ENCODE measurements at places on chromosomes 7 and 10.

DNA sequence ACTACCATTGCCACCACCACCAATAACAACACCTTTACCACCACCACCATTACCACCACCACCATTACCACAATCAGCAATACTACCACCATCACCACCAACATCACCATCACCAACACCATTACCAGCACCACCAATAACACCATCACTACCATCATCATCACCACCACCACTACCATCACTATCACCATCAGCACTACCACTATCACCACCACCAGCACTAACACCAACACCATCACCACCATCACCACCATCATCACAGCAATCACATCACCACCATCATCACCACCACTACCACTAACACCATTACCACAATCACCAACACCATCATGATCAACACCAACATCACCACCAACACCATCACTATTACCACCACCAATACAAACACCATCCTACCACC is 249.5 kb downstream of the GRID1 start:
- no peak for DNase-seq

DNA sequence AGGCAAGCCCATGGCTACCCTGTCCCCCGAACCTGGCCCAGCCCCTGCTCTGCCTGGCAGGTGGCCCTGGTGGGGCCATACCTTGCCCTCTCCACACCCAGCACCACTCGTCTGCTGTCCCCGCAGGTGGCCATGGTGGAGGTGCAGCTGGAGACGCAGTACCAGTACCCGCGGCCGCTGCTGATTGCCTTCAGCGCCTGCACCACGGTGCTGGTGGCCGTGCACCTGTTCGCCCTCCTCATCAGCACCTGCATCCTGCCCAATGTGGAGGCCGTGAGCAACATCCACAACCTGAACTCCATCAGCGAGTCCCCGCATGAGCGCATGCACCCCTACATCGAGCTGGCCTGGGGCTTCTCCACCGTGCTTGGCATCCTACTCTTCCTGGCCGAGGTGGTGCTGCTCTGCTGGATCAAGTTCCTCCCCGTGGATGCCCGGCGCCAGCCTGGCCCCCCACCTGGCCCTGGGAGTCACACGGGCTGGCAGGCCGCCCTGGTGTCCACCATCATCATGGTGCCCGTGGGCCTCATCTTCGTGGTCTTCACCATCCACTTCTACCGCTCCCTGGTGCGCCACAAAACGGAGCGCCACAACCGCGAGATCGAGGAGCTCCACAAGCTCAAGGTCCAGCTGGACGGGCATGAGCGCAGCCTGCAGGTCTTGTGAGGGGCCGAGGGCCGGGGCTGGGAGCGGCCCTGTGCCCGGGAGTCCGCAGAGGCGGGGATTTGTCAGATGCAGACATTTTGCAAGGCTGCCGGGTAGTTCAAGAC is 13.2 kb downstream of the ORAI2 start:
- no peak for DNase-seq

DNA sequence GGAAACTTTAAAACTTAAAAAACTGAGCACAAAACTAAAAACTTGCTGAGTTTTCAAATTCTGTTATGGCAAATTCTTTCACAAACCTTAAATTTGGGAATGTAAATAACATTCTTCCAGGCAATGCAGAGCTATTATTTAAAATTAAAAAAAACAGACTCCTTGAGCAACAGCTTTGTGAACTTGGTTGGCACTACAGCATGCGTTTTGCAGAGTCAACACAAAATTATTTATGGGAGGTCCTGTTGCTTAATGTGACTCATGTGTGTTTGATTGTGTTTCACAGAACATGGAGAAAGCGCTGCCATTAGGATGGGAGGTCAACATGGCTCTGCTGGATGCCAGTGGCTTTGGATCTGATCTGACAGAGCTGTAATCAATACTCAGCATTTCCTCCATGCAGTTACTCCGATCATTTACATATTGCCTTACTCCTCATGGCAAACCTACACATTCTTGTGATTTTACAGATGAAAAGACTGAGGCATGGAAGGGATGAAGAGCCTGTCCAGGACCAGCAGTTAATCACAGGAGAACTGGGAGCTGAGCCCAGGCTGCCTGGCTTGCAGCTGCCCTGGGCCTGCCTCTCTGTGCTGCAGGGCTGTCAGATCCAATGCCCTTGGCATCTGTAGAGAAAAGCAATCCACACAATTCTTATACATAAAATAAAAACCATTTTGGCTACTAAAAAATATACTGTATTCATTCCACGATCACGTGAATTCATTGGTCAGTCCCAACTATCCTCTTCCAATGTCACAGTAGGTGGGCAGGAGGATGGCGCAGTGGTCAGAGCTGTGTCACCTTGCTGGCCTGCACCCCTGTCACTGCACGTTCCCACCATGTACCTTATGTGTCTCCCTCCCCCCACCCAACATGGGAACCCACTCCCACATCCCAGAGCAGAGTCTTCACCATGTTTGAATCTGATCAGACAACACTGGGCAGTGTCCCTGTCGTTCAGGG is 200.9 kb downstream of the CXCL12 start:
- peak; percentile 52 for DNase-seq

GRCh38 chr10:452512-453426 is 236.7 kb downstream of the DIP2C start:
- peak; percentile 36 for DNase-seq

DNA sequence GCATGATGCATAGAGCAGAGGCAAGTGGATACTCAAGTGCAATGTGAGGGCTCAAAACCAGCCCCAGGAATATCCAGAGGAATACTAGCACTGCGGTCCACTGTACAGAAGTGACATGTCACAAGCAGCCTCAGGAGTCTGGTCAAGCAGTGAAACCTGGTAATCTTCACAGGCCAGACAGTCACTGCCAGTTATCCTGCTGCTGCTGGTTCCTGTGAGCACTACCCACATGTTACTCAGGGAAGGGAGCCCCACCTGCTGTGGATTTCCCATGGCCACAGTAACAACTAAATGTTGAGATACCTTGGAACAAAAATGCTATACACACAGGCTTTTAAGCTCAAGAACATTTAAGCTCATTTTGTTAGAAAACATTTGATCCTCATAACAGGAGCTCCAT is 103.0 kb downstream of the RNF133 start:
- DNase-seq: no peak

Data from foreskin fibroblast (primary cell).